ENCODE measurements at places on chromosomes 13 and 19.
A peak's percentile ranks its signal among the peaks of the same experiment; 100 is the strongest.

DNA sequence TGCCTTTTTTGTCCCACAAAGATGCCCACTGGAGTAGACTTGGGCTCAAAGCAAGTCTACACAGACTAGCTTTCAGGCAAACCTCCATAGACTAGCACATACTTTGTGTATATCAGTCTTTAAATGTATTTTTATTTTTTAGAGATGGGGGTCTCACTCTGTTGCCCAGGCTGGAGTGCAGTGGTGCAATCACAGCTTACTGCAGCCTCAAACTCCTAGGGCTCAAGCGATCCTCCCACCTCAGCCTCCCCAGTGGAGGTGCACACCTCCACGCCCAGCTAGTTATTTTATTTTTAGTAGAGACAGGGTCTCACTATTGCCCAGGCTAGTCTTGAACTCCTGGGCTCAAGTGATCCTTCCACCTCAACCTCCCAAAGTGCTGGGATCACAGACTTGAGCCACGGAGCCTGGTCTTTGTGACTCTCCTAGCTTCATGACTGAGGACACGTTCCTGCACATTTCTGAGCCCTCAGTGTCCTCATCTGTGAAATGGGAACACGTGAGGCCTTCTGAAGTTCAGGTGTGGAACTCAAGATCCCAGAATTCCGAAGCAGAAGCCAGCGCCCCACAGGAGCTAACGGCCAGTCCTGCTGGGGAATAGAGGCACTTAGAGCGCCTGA, 5.1 kb upstream of the TPM4 start:
- DNase-seq, result peak; percentile 14

DNA sequence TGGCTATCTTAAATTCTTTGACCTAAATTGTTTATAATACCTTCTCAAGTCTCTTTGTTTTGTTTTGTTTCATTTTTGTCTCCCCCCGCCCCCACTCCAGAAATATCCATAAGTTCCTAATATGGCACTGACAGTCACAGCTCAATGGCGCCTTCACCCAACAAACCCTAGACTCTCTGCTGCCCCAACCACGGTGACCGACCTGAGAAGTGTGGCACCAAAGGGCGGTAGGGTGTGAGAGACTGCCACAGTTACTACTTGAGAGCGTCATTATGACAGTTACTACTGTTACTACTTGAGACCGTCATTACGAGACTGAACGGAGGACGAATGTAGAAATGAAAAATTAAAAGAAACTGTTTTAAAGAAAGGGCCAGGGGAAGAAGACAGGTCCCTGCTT, 34.4 kb upstream of the PSPC1 start:
- DNase-seq, result no peak

- no peak for DNase-seq
Observed at GRCh38 chr13:38700051-38700450, 13.2 kb downstream of the FREM2 start.

DNA sequence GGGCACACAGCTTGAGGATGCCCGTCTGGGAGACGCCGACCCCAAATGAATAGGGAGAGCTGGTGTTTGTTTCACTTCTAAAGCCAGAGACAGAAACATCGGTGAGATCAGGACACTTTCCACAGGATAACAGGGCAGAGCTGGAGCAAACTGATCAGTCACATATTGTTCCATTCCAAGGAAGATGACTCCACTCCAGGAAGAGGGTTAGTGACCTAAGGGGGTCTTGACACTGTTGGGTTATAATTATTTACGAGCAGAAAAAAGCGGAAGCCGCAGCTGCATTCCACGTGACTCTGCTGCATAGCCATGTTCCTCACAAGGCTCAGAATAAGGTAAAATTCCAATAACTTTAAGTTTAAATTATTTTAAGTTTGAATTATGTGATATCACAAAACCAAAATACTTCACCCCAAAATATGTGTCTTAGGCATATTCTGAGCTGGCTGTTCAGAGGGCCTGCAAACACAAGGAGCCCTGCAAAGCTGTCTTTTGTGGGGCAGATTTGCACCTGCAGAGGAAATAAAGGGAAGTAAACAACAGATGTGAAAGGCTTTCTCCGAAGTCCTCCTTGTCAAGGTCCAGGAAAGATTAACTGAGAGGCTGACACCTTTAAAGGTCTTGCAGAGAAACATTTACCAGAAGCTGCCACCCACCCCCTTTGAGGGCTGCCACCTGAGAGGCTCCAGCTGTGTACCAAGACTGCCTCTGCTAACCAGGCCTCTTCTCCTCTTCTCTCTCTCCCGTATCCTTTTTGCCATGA, 819.2 kb downstream of the UQCRFS1 start:
- DNase-seq, result no peak

GRCh38 chr19:50323782-50324133, 5.4 kb downstream of the KCNC3 start:
- DNase-seq, result no peak

DNA sequence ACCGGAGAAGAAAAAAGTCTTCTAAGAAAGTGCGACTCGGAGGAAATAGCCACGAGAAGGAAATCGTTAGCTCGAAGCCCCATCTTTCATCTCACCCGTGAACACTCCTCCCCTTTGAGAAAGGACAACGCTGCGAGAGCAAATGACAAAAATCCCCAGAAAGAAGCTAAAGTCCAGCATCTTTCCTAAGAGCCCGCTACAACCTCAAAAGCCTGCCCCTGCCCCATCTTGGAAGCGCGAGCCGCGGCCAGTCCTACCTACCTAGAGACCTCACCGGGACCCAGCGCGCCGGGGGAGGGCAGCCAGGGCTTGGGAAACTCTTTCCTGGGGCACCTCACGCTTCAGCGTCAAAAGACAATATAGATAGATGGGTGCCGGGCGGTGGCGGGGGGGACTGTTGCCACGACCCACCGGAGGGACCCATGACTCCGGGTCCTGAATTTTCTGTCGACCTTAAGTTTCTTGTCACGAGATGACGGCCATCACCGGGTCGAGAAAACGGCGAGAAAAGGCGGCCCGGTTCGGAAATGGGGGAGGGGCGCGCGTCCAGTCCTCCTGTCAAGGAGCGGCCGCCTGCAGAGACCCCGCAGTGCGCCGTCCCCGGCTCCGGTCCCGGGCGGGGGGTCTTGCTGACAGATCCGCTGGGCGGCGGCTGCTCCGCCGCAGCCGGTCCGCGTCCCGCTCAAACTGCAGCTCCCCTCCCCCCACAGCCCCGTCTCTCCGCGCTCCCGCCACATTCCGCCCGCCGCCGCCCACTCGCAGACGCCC, 65.9 kb downstream of the KCNRG start:
- peak; percentile 61 for DNase-seq

GRCh38 chr13:101490406-101491015, 38.0 kb downstream of the ITGBL1 start:
- DNase-seq, result no peak

DNA sequence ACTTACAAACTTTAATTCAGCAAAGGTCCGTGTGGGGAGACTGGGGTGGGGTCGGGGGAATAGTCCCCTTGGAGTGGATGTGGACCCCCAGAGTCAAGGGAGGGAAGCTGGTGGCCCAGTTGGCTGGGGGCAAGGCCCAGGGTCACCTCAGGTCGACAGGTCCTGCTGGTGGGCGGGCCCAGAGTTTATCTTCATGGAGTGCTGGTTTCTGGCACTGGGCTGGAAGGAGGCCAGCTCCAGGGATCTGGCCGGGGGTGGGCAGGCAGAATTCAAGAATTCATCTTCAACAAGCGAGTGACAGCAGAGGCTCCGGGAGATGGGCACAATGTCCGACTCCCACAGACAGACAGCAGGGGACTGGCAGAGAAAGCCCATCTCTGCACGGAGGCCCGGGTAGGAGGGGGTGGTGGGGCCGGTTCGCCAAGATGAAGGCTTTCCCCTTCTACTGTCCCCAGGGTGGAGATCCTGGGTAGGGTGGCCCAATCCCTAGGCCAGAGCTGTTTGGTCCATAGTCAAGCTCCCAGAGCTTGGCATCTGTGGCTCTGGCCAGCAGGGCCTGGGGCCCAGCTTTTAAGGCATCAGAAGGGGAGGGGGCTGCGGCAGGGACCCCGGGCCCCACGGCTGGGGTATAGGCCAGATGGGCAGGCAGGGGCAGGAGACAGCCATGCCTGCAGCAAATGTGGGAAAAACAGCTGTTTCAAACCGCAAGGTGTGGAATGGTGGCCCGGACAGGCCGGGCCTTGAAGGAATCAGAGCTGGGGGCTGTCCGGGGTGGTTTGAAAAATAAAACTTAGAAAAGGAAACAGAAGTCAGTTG, 622 bp upstream of the FDX2 start:
- DNase-seq, result no peak

- peak; percentile 79 for DNase-seq
Observed at GRCh38 chr19:3176715-3177501, 1.7 kb upstream of the S1PR4 start.

- DNase-seq, result no peak
Observed at GRCh38 chr19:11699931-11700794, 38.6 kb downstream of the ZNF823 start.

DNA sequence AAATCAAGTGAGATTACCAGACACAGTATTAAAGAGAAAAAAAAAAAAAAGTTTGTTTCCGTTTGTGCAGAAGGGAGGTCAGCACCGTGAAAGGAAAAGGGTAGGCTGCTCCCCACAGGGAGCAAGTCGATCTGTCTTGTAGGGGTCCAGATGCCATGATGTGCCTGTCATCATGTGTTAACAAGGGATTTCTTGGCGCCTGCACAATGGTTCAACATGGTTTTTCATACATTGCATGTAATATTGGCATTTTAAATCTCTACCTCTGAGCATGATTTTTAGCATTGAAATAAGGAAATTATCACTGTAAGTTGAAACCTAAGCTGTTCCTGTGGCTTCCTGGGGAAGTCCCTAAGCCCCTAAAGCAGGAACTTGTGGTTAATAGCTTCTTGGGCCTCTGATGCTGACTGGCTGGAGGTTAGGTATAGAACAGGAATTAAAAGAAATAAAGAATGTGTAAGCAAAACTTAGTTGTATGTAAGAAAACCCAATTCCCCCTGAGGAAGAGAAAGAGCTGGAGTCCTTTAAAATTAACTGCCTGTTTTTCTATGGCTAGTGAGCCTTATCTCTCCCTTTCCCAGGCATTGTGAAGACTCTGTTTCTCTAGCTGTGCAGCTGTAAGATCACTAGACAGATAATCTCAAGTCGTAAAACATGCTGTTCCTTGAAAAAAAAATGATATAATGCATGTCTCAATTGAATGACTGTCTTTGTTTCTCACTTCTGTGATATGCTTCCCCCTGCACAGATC, 7.4 kb upstream of the FCGBP start:
- peak; percentile 50 for DNase-seq

- peak; percentile 77 for DNase-seq
Observed at GRCh38 chr19:1259206-1259875, 9.8 kb upstream of the CIRBP start.

Data from activated T-cell treated with anti-CD3 and anti-CD28 coated beads, Interleukin-2, amount 50 U/mL, for 1 hour (primary cell).